Fibroblast of villous mesenchyme (primary cell): ENCODE measurements at places on chromosomes 1 and 21. TPM values are rescaled to one million over a fixed set of nuclear protein-coding genes. Genes with fewer than 3 reads are reported as not detected.

Gene RHEX
- not detected in 2 replicates for total RNA-seq

Gene CD2
- not detected in 2 replicates for total RNA-seq

Gene CD160
- total RNA-seq: under 0.01 TPM in 2 replicates

Gene SHISA4
- 19.0 and 25.0 TPM in 2 replicates for total RNA-seq

Gene DHRS3
- total RNA-seq: 84.1 and 137 TPM in 2 replicates

Gene CD34
- total RNA-seq: 0.32 and 0.43 TPM in 2 replicates

Gene ATP6V1G3
- total RNA-seq: 0.43 TPM in 1 of 2 replicates, not detected in the other

Gene CD247
- total RNA-seq: not detected in 2 replicates

Gene LY9
- under 0.01 TPM in 1 of 2 replicates, not detected in the other for total RNA-seq

Gene GIPC2
- total RNA-seq: 0.32 and 0.43 TPM in 2 replicates

Gene OR2M3
- not detected in 2 replicates for total RNA-seq

Gene SYPL2
- 4.5 and 10.8 TPM in 2 replicates for total RNA-seq

Gene KCNH1
- total RNA-seq: 11.2 and 14.2 TPM in 2 replicates

Gene LCA5L
- 0.86 and 0.97 TPM in 2 replicates for total RNA-seq

Gene B3GALT2
- total RNA-seq: 12.9 and 32.8 TPM in 2 replicates

DNA sequence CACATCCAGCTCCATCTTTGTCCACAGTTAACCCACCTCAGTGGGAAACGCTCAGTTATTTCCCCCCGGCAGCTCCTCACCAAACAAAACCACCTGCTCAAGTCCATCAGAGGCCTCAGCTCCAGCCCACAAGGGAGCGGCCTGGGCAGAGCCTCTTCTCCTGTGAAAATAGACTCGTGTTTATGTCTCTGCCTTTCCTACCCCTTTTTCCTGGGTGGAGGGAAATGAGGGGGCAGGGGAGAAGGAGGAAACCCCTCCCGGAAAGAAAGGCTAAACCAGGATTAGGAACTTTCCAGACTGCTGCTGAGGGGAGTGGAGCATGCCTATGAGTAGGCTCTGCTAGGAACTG, 81.6 kb downstream of the PAX7 start:
- DNase-seq: no peak

- DNase-seq: no peak
These were observed 155.9 kb downstream of the LYPLAL1 start for GRCh38 chr1:219329578-219329977.

- DNase-seq: peak; percentile 41
These were observed 105.0 kb upstream of the COL6A1 start for GRCh38 chr21:45876381-45877170.

GRCh38 chr1:115114308-115114707, 25.0 kb upstream of the TSPAN2 start:
- DNase-seq: no peak

- DNase-seq: no peak
These were observed 18.0 kb upstream of the IL20 start for GRCh38 chr1:206847337-206847834.

DNA sequence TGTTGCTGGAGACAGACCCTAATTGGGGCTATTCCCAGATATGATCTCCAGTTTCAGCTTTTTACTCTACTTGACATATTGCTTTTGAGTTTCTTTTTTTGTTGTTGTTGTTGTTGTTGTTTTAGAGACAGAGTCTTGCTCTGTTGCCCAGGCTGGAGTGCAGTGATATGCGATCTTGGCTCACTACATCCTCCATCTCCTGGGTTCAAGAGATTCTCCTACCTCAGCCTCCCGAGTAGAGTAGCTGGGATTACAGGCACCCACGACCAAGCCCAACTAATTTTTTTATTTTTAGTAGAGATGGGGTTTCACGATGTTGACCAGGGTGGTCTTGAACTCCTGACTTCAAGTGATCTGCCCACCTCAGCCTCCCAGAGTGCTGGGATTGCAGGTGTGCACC, 1.3 kb upstream of the SRP9 start:
- no peak for DNase-seq

- DNase-seq: no peak
These were observed 49.1 kb downstream of the DSCAM start for GRCh38 chr21:40797891-40798290.

DNA sequence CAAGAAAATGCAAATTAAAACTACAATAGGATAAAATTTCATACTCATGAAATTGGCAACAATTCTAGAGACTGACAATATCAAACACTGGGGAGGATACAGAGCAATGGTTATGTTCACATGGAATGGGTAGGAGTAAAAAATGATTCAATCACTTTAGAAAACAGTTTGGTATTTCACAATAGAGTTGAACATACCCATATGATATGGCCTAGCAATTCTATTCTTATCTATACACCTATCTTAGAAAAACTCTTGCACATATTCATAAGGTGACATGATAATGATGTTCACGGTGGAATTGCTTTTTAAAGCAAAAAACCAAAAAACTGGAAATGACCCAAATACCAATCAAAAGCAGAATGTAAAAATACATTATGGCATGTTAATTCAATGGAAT, 28.7 kb downstream of the PHC2 start:
- no peak for DNase-seq

GRCh38 chr1:20152599-20152930, 13.4 kb downstream of the PLA2G2F start:
- no peak for DNase-seq

DNA sequence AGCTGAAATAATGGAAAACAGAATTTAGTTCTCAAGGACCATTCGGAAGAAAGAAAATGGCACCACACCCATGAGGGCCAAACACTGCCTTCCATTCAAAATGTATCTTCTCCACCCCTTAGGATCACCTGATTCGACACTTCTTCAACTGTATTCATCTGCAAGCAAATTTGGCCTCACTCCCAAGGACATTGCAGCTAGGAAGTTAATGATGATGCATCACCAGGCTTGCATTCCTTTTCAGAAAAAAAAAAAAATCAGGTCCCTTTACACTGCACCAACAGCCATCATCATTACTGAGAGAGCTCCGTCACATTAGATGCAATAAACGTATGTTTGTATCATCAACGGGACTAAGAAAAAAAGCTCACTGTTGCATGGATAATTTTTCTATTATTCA, 368.3 kb downstream of the PCP4 start:
- no peak for DNase-seq

DNA sequence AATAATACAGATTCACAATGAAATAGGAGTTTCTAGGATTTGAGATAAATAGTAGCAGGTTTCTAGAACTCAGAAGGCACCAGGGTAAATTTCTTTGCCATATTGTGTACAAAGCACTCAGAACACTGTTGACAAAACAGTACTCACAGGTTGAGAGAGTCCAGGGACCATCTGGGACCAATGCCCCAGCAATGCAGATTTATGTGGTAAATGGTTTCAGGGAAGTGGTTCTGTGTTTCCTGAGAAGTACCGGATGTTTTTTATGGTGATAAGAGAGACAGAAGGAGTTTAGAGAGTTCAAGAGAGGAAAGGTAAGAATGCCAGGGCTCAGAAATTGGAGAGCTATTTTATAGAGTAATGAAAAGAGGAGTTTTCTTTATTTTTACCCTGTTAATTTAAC, 29.6 kb upstream of the DIPK1A start:
- no peak for DNase-seq

DNA sequence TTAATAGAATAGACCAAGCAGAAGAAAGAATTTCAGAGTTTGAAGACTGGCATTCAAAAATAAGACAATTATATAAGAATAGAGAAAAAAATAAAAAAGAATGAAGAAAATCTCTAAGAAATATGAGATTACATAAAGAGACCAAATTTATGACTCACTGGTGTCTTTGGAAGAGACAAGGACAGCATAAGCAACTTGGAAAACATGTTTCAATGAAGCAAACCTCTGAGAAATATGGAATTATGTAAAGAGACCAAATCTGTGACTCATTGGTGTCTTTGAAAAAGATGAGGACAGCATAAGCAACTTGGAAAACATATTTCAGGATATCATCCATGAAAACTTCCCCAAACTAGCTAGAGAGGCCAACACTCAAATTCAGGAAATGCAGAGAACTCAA, 60.4 kb upstream of the LYPLAL1 start:
- DNase-seq: no peak

- DNase-seq: no peak
These were observed 12.4 kb downstream of the ADAR start for GRCh38 chr1:154595621-154596020.
